Stimulated activated CD8-positive, alpha-beta memory T cell treated with anti-CD3 and anti-CD28 coated beads, Interleukin-2, amount 100 ng/mL, for 1 hour (primary cell): ENCODE measurements at places on chromosomes 12 and 14.

DNA sequence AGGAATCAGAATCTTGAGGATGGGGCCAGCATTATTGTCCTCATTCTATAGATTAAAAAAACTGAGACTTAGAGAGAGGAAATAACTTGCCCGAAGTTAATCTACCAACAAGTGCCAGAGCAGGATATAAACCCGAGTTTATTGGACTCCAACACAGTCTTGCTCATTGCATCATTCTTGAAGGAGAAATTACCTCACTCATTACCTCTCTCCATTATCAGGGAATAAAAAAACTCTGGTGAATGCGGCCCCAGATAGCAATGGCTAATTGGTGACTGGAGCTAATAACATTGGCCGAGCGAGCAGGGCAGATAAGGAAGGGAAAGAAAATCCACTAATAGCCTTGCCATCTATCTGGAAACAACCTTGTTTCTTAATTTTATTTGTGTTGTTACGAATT lies 24.7 kb upstream of the TMED10 start:
- DNase-seq = no peak

DNA sequence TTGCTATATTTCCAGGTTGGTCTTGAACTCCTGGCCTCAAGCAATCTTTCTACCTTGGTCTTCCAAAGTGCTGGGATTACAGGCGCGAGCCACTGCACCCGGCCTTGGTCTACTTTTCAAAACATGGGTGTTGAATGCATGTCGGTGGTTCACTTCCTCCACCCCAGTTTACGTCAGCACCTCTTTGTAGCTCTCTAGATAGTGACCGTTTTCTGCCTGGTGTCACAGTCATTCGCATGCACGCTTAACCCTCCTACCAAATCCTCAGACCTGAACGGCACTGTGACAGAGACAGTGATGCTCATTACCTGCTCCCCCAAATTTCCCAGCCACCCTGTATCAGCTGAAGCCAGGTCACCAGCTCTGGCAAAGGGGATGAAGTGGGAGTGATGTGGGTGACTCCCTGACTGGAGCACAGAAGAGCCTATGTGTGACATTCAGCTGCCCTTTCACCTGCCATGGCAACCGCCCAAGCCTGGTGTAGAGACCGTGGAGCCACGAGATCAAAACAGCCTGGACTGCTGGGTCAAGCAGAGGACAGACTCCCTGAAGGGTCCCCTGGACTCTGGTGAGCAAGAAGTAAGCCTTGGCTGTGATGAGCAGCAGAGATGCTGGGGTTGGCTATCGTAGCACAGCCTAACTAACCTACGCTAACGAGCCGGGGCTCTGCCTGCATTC lies 66.2 kb upstream of the GPR68 start:
- no peak for DNase-seq

- no peak for DNase-seq
These were observed 211.1 kb downstream of the ITPR2 start for GRCh38 chr12:26621932-26622331.

DNA sequence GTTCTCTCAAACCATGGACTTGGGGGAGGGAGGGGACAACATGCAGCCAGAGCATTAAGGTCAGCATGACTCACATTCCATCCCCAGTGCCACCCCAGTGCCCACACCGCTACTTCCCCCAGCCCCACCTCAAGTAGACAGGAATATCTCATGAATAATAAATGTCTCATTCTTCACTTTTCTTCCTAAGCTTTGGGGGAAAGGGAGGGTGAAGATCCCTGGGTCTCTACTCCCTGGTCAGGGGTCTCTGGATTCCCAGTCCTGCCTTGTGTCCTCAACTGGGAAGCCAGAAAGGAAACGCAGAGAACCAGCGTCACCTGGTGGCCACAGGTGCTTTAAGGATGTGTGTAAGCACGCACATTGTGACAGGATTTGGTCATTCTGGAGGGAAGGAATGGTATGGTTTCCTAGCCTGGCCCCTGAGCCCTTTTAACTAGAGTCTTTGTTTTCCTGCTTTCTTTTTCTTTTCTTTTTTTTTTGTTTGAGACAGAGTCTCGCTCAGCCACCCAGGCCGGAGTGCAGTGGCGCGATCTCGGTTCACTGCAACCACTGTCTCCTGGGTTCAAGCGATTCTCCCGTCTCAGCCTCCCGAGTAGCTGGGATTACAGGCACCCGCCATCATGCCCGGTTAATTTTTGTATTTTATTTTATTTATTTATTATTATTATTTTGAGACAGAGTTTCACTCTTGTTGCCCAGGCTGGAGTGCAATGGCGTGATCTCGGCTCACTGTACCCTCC lies 3.4 kb downstream of the GPR84 start:
- DNase-seq = no peak

- no peak for DNase-seq
These were observed 66.6 kb downstream of the RAD51B start for GRCh38 chr14:67886191-67886590.

DNA sequence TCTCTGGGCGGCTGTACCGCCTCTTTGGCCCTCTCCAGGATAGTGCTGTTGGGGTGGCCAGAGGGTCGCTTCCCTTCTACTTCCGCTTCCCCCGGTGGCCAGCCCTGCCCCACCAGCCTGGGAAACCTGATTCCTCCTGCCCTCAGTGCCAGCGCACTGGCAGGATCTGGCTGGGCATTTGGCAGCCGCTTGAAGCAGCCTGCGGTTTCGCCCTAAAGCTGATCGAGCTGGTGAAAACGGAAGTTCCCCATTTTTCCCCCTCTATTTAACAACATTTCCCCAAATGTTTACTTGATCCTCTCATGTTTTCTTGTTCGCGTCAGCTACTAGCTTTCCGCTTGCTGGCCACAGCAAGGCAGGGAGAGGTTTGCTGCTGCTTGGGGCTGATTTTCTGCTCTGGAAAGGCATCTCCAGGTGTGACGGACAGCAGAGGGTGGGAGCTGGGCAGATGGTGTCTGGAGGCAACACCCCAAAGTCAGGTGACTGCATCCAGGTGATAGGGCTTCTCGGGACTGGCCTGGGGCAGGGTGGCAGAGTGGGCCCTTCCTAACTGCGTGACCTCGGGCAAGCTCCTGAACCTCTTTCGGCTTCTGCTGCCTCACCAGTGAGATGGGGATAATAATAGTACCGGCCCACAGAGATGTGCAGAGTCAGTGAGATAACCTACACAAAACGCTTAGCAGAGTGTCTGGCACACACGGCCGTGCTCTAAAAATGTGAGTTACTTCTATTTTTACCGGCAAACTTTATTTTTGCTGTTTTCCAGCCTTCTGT lies 53.1 kb downstream of the TSPAN9 start:
- no peak for DNase-seq

GRCh38 chr14:75690010-75690409 lies 29.0 kb downstream of the TTLL5 start:
- no peak for DNase-seq

GRCh38 chr12:74641694-74642093 lies 104.1 kb downstream of the ATXN7L3B start:
- no peak for DNase-seq

DNA sequence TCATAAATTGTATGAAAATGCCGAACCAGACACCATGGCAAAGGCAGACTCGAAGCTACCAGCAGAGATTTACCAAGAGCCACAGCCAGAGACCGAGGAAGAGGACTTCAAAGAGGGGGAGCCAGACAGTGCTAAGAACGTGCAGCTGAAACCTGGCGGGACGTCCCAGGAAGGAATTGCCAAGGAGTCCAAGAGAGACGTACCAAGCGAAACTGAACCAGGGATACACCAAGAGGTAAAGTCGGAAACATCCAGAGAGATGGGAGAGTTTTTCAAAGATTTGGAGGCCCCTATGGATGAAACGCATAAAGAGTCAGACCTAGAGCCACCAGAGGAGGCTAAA lies 294 bp downstream of the SAMD15 start:
- no peak for DNase-seq

GRCh38 chr12:69392179-69392928 lies 32.8 kb downstream of the YEATS4 start:
- DNase-seq = no peak

- no peak for DNase-seq
These were observed 40.9 kb upstream of the ELK3 start for GRCh38 chr12:96153131-96153725.

DNA sequence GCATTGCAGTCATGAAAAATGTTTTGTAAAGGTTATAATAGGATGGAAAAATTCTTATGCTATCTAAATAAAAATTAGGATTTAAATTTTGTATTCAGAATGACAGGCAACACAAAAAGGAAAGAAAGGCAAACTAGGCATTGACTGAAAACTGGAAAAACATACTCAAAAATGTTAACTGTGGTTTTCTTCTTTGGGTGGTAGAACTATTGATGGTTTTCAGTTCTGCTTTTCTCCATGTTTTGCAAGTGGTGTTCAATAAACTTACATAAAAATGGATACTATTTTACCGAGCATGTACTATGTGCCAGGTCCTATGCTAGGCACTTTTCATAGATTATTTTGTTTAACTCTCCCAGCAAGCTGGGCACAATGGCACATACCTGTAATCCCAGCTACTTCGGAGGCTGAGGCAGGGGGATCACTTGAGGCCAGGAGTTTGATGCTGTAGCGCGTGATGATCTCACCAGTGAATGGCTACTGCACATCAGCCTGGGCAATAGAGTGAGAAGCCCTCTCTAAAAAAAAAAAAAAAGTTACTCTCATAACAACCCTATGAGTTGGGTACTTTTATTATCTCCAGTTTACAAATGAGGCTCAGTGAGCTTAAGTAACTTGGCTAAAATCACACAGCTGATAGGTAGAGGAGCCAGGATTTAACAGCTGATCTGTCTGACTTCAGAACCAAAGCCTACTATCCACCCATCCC lies 26.3 kb upstream of the TCP11L2 start:
- no peak for DNase-seq

- no peak for DNase-seq
These were observed 1.7 kb downstream of the PIP4K2C start for GRCh38 chr12:57592551-57593165.

GRCh38 chr14:103445806-103446205 lies 60.6 kb downstream of the MARK3 start:
- DNase-seq = no peak

GRCh38 chr14:74289801-74290200 lies 12.9 kb downstream of the ABCD4 start:
- no peak for DNase-seq

DNA sequence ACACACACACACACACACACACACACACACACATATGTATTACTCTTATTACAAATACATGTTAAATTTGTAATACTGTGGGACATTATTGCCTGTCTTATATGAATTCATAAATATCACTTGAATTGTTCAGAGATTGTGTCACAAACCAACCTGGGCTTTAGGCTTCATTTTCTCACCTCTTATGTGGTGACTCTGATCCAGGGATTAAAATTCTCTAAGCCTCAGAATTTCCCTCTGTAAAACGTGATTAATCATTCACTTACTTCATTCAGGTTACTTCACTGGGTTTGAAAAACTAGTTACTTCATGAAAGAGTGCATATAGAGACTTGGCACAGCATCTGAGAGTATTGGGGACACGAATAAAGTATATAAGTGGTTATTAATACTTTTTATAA lies 240.3 kb upstream of the PDZRN4 start:
- DNase-seq = no peak

- no peak for DNase-seq
These were observed 175.3 kb downstream of the KIF26A start for GRCh38 chr14:104313674-104314073.

GRCh38 chr14:61385002-61385685 lies 63.8 kb downstream of the PRKCH start:
- DNase-seq = peak; percentile 33

GRCh38 chr14:105247715-105248367 lies 492 bp upstream of the BTBD6 start:
- no peak for DNase-seq

GRCh38 chr12:57515408-57515933 lies 4.8 kb downstream of the DDIT3 start:
- DNase-seq = no peak

DNA sequence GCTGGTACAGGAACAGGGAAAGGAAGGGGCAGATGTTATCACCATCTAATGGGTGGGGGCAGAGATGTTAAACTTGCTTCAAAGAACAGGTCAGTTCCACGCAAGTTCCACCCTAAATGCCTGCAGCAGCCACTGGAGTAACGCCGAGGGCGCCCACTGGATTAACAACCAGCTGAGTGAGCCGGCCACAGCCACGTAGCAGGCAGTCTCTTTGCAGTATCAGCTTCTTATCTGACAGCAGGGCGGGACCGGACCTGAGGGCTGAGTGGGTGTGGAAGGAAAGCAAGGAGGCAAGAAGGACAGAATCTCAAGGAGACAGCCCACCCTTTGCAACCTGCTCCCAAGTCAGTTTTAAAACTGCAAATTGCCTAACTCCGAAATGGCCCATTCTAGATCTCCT lies 38.4 kb upstream of the FOXN3 start:
- DNase-seq = no peak

DNA sequence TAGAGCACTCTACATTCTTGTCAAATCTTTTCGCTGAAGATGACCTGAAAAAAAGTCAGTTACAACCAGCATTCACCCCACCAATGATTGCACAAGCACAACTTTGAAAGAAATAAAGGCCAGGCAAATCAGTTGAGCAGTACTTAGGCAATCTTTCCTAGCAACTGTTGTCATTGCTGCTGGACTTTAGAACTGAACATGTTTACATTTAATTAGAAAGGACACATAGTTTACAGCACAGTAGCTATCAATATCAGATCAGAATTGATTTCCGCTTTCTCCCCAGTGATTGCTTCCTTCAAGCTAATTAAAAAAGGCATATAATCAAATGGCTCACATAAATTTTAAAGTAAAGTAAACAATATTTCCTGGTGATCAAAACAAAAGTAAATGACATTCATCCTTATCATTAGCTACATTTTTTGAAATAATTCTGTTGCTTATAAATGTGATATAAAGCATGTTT lies 128.4 kb downstream of the FOXA1 start:
- no peak for DNase-seq

GRCh38 chr14:50262865-50263264 lies 31.5 kb upstream of the SOS2 start:
- no peak for DNase-seq

- DNase-seq = no peak
These were observed 20.9 kb upstream of the SCFD1 start for GRCh38 chr14:30600922-30601918.

DNA sequence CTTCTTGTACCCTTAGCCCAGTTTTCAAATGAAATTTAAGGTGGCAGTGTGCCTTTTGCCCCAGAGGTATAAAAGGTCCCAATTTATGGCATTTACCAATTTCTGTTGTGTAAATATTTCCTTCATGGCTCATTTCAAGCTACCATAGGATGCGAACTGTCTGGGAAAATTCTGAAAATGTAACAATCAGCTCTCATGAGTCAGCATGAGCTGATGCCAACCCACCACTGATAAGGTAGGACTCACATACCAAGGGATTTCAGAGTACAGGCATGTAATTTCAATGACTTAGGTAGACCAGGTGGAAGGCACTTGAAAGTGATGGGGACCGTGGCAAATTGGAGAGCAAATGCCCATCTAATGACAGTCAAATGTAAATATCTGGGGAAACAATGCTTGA lies 169.5 kb downstream of the TTC8 start:
- DNase-seq = no peak

- DNase-seq = no peak
These were observed 16.0 kb upstream of the LUM start for GRCh38 chr12:91127306-91127705.

GRCh38 chr12:120495186-120495730 lies 655 bp upstream of the DYNLL1 start:
- DNase-seq = no peak

- DNase-seq = no peak
These were observed 178.2 kb downstream of the BCL11B start for GRCh38 chr14:99093532-99094517.
